Umbilical cord (tissue), 2 donors: ENCODE measurements at places on chromosomes 4 and X. TPM values are rescaled to one million over a fixed set of nuclear protein-coding genes. Genes with fewer than 3 reads are reported as not detected.

The USP26 gene
- 3.1 TPM for total RNA-seq

The TSPAN7 gene
- 3.9 TPM for total RNA-seq

The PDLIM3 gene
- 361 TPM for total RNA-seq

The PNMA5 gene
- 0.24 TPM for total RNA-seq

The TMPRSS11B gene
- 6.7 TPM for total RNA-seq

The TMEM156 gene
- total RNA-seq = 1.2 TPM

The SPINK2 gene
- not detected for total RNA-seq

The SHISA3 gene
- total RNA-seq = 0.48 TPM

The F9 gene
- 2.2 TPM for total RNA-seq

The HS3ST1 gene
- 2.4 TPM for total RNA-seq

The TREX2 gene
- total RNA-seq = 0.72 TPM

The PPP2R2C gene
- total RNA-seq = 2.9 TPM

The SPATA18 gene
- total RNA-seq = 2.9 TPM

The BEND4 gene
- total RNA-seq = 1.4 TPM

The CYBB gene
- 48.9 TPM for total RNA-seq

The EDNRA gene
- 35.4 TPM for total RNA-seq

The XAGE1A gene
- not detected for total RNA-seq

The ARAP2 gene
- 39.2 TPM for total RNA-seq

The IL2RG gene
- total RNA-seq = 0.96 TPM

The PRR32 gene
- total RNA-seq = 0.48 TPM

The FGF2 gene
- 58.0 TPM for total RNA-seq

The MAGEB10 gene
- 2.4 TPM for total RNA-seq

The PCDH18 gene
- total RNA-seq = 93.9 TPM

The KIAA1210 gene
- 0.24 TPM for total RNA-seq

The TGIF2LX gene
- 0.72 TPM for total RNA-seq

The IL9R gene
- total RNA-seq = 4.3 TPM

The JCHAIN gene
- not detected for total RNA-seq

The MAGEE2 gene
- total RNA-seq = 0.48 TPM

The CTSO gene
- 40.9 TPM for total RNA-seq

The GPRIN3 gene
- total RNA-seq = 6.3 TPM

The SHROOM3 gene
- 33.2 TPM for total RNA-seq

The C4orf36 gene
- not detected for total RNA-seq

The ARR3 gene
- total RNA-seq = not detected

The SYNPO2 gene
- 590 TPM for total RNA-seq

The XIAP gene
- 22.6 TPM for total RNA-seq

The NPY1R gene
- 0.72 TPM for total RNA-seq

The DCAF4L1 gene
- 1.7 TPM for total RNA-seq

The MAGIX gene
- total RNA-seq = 0.24 TPM

The PPP4R3C gene
- total RNA-seq = 0.24 TPM

The MAGEA3 gene
- 1.2 TPM for total RNA-seq

The FAM53A gene
- total RNA-seq = not detected

The ATP1B4 gene
- total RNA-seq = 1.4 TPM

The GPC4 gene
- 17.1 TPM for total RNA-seq

The NWD2 gene
- 2.4 TPM for total RNA-seq

The GABRB1 gene
- not detected for total RNA-seq
